ENCODE measurements at places on chromosomes 6 and 20.

DNA sequence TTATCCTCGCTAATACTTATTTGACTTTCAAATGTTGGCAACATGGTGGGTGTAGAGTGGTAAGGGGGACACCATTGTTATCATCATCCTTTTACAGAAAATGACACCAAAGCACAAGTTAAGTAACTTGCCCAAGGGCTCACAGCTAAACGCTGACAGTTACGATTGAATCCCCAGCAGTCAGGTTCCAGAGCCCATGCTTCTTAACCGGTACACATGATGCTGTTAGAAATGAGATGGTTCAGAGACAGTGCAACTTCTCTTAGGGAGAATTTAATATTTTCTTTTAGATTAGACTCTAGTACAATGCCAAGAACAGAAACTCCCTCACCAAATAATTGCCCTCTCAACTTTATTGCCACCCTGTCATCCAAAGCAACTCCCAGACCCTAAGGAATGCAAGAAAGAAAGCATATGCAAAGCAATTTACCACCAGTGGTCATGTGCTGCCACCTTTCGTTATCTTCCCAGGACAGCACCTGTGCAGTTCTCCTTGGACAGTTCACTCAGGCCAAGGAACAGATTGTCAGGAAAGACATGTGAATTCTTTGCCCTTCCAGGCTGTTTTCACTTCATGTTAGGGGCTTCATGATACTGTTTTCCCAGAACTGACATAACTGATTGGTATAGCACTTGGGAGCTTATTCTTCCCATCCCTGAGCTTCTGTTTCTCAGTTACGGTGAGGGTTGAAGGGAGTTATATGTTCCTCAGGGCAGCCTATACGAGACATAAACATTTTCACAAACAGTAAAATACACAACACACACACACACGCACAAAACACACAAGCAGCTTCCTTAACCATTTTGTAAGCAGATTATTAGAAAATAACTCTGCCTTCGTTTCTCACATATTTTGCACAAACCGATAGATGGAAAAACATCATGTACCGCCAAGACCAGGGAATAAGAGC lies 5.1 kb downstream of the HLA-DMA start:
- DNase-seq, result peak; percentile 31

DNA sequence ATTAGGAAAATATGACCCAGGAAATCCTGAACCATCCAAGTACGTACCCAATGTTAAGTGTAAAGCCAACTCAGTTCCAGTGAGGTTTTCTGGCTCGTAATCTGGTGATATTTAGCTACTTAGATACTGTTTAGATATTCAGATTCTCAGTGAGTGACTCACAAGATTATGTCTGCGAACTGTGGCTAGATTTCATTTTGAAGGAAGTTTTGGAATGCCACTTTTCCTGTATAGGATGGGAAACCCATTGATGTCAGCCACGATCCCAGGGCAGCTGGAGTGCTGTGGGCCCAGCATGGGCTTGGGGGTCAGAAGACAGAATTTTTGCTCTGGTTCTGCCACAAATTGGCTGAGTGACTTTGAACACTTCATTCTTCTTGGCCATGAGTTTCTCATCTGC lies 76.3 kb downstream of the TMEM170B start:
- DNase-seq, result peak; percentile 61

GRCh38 chr20:64064145-64064698 lies 1.2 kb downstream of the TCEA2 start:
- DNase-seq, result peak; percentile 84

DNA sequence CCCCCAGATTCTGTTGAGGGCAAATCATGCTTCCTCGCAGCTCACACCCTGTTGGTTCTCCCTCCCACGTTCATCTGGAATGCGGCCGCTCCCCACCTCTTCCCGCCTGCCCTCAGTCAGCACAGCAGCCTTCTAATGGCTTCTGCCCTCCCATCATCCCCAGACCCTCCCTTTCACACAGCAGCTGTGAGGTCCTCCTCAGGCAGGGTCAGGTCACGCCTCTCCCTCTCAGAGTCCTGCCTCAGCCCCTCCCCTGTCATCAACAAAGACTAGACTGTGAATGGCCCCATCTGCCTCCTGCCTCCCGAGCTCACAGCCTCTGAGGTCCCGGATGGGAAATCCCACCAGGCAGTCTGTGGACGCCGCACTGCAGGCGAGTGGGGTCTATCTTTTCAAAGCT lies 7.9 kb upstream of the BHLHE23 start:
- DNase-seq, result no peak

DNA sequence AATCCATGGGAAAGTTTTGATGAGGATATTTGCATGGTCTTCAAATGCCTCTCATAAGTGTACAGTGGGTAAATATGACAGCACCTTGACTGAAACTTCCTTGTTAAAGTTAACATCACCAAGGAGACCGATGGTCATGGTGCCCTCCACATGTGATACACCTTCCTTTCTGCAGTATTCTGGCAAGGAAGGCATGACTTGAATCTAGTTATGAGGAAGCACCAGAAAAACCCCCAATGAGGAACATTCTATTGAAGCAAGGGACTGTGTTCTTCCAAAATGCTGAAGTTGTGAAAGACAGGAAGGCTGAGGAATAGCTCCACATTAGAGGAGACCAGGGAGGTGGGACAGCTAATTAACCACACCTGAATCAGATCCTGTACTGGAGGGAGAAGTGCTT lies 118.3 kb downstream of the SLC24A3 start:
- DNase-seq, result no peak

DNA sequence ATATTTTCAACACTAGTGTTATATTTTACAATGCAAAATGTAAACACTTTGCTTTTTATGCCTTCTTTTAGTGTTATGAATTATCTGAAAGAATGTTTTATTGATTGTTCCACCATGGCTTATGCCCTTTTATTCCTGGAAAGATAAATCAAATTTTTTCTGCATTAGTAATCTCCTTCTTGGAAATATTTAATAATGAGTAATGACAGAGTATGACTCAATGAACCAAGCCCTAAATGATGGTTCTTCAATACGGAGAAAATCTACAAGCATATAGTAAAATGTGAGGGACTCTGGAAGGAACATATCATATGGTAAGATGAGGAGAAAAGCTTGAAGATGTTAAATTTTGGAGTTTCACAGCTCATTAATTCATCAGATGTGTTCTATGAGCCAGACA lies 929.6 kb downstream of the C6orf118 start:
- DNase-seq, result no peak

GRCh38 chr6:162184465-162184864 lies 543.1 kb downstream of the PRKN start:
- no peak for DNase-seq

DNA sequence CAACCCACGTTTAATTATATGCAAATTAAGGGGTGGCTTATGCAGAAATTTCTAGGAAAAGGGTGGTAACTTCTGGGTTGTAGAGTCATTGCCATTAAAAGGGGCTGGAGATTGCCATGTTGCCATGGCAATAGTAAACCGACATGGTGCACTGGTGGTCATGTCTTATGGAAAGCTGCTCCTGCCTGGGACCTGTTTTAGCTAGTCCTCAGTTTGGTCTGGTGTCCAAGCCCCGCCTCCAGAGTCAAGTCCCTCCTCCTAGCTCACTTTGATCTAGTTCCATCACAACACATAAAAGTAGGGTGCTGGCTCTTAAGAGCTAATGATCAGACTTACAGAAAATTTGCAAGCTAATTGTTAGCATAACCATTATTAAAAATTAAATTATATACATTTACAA lies 5.3 kb downstream of the SLC22A2 start:
- no peak for DNase-seq

DNA sequence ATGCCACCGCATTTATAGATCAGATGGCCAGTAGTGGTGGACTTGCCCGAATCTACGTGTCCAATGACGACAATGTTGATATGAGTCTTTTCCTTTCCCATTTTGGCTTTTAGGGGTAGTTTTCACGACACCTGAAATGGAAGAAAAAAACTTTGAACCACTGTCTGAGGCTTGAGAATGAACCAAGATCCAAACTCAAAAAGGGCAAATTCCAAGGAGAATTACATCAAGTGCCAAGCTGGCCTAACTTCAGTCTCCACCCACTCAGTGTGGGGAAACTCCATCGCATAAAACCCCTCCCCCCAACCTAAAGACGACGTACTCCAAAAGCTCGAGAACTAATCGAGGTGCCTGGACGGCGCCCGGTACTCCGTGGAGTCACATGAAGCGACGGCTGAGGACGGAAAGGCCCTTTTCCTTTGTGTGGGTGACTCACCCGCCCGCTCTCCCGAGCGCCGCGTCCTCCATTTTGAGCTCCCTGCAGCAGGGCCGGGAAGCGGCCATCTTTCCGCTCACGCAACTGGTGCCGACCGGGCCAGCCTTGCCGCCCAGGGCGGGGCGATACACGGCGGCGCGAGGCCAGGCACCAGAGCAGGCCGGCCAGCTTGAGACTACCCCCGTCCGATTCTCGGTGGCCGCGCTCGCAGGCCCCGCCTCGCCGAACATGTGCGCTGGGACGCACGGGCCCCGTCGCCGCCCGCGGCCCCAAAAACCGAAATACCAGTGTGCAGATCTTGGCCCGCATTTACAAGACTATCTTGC lies 725 bp downstream of the EEF1A1 start:
- peak; percentile 66 for DNase-seq

- peak; percentile 90 for DNase-seq
These were observed 3.5 kb upstream of the TGIF2 start for GRCh38 chr20:36569847-36570429.
